Stimulated activated CD4-positive, alpha-beta T cell treated with anti-CD3 and anti-CD28 coated beads, TNF-alpha, amount 100 ng/mL, for 1 hour (primary cell): ENCODE measurements at places on chromosomes 2 and 18.

- no peak for DNase-seq
Measured at GRCh38 chr18:363301-364085, 95.6 kb upstream of the THOC1 start.

DNA sequence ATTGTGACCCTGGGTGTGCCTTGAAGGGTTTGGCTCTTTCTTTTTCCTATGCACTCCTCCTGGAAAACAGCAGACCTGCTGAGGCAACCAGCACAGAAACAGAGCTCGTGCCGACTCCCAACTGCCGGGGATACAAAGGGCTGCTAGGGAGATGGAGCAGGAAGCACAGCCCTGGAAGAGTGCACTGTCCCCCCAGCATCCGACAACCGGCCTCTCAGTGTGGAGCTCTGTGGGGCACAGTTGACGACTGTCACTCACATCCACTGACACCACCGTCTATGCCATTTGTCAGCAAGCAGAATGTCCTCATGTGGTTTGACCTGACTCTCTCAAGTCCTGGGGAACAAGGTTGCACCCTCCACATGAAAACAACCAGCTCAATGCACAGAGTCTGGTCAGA is 290.4 kb downstream of the TNS1 start:
- DNase-seq, result no peak

DNA sequence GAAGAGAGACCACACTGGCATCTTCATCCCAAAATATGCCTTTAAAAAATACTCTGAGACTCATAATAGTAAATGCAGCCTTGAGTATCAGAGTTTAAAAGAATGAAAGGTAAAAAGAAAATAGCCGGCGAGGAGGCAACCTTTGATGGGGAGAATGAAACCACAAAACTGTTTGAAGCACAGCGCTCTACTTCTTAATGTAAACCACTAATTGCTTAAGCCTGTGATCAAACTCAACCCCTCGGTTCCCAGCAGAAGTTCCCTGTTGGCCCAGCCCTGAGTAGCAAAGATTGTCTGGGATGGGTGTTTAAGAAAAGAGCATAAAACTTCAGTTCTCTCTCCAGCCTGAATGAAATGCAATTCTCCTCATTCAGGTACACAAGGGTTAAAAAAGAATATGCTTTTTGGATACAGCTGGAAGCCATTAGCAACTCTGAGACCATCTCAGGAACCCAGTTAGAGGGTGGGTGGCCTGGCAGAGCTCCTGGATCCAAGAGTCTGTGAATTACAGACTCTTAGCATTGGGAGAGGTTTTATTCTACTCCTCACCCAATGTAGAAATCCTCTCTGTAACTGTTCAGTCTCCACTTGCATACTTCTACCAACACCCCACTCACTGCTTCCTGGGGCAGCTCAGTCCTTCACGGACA is 44.8 kb downstream of the VIT start:
- DNase-seq, result no peak

DNA sequence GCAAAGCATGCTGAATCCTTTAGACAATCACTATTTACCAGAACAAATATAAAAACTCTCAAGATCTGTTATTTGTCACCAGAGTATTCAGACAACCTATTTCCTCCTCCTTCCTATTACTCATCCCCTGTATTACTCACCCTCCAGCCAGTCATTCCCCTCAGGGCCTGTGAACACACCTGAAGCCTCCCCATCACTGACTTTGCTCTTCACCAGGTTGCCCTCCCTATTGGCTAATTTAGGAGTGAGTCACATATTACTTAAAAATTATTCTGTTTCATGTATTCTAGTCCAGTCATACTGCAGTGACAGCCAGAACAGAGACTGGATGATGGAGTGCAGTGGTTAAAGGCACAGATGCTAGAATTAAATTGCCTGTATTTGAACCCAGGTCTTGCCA is 3.7 kb upstream of the ATG16L1 start:
- peak; percentile 39 for DNase-seq

GRCh38 chr2:220263300-220263699 is 635.9 kb downstream of the SLC4A3 start:
- DNase-seq, result no peak

DNA sequence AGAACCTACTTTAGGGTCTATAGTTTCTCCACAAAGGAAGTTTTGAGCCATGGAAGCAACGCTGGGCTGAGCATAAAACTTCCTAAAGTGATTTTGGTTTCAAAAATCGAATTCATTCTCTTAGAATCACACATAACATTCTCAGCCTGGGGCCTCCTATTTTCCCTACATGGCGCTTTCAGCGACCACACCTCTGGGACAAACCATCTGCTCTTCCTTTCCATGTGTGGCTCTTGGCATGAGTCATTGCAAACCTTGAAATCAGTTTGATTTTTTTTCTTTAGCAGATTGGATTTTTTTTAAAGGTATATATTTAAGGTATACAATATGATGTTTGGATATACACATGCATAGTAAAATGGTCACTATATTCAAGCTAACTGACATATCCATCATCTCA is 72.5 kb upstream of the APCDD1 start:
- DNase-seq, result no peak

DNA sequence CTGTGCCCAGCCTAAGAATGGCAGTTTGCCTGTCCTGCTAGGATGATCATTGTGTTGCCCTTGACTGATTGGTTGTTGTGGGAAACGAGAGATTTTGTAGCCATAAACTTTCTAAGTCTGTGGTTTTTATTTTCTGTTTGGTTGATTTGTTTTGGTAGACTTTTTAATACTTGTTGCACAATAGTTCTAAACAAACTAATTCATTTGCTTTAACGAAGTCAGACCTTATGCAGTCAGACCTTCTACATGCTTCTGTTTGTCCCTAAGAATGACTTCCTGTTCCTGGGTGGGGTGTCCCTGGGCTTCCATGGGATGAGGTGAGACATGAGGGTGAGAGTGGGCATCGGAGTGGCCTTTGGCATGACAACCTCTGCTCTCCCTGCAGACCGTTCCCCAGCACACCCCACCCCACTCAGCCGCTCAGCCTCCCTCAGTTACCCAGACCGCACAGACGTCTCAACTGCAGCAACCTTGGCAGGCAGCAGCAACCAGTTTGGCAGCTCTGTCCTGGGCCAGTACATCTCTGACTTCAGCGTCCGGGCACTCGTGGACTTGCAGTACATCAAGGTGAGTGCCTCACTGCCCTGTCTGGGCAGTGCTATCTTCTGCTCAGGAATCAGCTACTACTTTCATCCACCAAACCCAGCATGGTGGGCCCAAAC is 7.8 kb upstream of the CNNM3 start:
- no peak for DNase-seq

GRCh38 chr2:239429473-239430350 is 28.9 kb upstream of the HDAC4 start:
- DNase-seq, result no peak

GRCh38 chr18:63617049-63617914 is 26.8 kb downstream of the SERPINB4 start:
- DNase-seq, result no peak

DNA sequence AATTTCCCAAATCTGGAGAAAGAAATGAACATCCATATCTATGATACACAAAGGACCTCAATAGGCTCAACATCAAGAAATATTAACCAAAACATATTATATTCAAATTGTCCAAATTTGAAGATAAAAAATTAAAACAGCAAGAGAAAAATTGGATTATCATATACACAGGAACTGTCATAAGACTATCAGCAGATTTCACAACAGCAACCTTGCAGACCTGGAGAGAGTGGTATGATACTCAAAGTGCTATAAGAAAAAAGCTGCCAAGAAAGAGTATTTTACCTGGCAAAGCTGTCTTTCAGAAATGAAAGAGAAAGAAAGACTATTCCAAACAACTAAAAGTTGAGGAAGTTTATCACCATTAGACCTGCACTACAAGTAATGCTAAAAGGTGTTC is 711.9 kb upstream of the RAB6C start:
- DNase-seq, result no peak

GRCh38 chr2:181309586-181309985 is 147.6 kb upstream of the ITGA4 start:
- no peak for DNase-seq

DNA sequence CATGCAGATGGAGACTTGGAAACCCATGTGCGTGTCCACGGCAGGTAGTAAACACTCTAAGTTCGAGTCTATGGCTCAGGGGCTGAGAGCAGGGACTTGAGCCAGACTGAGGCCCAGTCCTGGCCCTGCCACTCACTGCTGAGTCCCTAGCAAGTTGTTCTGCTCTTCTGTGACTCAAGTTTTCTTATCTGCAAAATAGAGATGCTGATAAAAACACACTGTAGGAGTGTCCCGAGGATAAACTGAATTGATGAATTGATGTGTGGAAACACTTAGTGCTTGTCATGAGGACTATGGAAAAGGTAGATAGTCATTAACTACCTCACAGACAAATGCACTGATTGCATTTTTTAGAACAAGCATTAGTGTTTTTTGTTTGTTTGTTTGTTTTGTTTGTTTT is 73.2 kb downstream of the BOLA3 start:
- no peak for DNase-seq

GRCh38 chr2:168744844-168745243 is 57.6 kb upstream of the NOSTRIN start:
- no peak for DNase-seq

GRCh38 chr2:219159771-219160185 is 837 bp downstream of the NHEJ1 start:
- no peak for DNase-seq
